Activated naive CD8-positive, alpha-beta T cell treated with anti-CD3 and anti-CD28 coated beads for 36 hours (primary cell): ENCODE measurements at places on chromosomes 1 and 21.

DNA sequence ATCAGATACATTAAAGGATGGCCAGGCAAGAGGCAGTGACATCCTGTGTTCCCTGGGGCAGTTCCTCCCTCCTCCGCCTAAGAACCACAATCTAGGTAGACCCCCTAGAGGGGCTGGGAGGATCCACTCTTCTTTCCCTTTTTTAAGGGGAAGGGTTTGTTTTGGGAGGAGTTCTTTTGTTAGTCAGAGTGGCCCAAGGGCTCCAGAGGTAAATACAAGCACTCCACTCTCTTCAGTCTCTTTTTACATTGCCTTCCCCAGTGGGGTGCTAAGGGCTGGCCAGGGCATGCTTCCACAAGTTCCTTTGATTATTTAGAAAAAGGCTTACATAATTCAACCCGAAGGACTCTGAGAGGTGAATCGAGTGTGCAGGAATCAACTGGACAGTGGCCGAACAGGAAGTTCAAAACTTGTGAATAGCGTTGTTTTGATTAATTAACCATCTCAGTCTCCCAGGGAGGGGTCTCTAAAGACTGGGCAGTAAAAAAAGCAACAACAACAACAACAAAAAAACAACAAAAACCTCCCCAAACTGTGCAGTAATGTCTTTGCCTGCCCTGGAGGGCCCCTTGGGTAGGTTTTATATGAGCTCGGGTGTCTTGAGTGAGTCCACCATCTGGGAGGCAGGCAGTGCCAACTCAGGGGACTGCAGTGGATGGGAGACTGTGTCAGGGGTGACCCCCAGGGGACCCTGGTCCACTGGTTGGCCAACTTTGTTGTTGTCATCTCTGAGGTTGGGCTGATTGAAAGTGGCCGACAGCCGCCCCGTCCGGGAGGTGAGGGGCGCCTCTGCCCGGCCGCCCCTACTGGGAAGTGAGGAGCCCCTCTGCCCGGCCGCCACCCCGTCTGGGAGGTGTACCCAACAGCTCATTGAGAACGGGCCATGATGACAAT, 33.2 kb upstream of the ENO1 start:
- H3K27me3 ChIP-seq: no peaks in the 10 kb centered on the region
- H3K4me3 ChIP-seq: no peak overlapping the region
- H3K36me3 ChIP-seq: peaks cover 56% of the 10 kb centered on the region
- peak overlapping the region; percentile 79 for H3K27ac ChIP-seq

- H3K36me3 ChIP-seq: peaks cover 8% of the 10 kb centered on the region
- no peak overlapping the region for H3K27ac ChIP-seq
- no peaks in the 10 kb centered on the region for H3K4me1 ChIP-seq
Observed at GRCh38 chr1:224282140-224282539, 47.8 kb downstream of the NVL start.

- peaks cover 6% of the 10 kb centered on the region for H3K4me1 ChIP-seq
- no peaks in the 10 kb centered on the region for H3K36me3 ChIP-seq
- no peak for DNase-seq
- no peak overlapping the region for H3K27ac ChIP-seq
- no peak overlapping the region for H3K4me3 ChIP-seq
Observed at GRCh38 chr1:109156916-109157385, 43.0 kb downstream of the ELAPOR1 start.

- no peak overlapping the region for H3K27ac ChIP-seq
- peaks cover 7% of the 10 kb centered on the region for H3K27me3 ChIP-seq
- peak; percentile 18 for DNase-seq
Observed at GRCh38 chr1:175757381-175758015, 14.1 kb upstream of the TNR start.

- DNase-seq: peak; percentile 69
- no peaks in the 10 kb centered on the region for H3K36me3 ChIP-seq
- no peak within 1 kb of the TSS for H3K27ac ChIP-seq
- H3K4me3 ChIP-seq: peak within 1 kb of the TSS; percentile 63
- H3K27me3 ChIP-seq: peaks cover 49% of the 10 kb centered on the region
Observed at GRCh38 chr21:20997636-20998455, at the start of gene NCAM2. TSS of gene NCAM2 (plus strand) at chr21:20998409.

DNA sequence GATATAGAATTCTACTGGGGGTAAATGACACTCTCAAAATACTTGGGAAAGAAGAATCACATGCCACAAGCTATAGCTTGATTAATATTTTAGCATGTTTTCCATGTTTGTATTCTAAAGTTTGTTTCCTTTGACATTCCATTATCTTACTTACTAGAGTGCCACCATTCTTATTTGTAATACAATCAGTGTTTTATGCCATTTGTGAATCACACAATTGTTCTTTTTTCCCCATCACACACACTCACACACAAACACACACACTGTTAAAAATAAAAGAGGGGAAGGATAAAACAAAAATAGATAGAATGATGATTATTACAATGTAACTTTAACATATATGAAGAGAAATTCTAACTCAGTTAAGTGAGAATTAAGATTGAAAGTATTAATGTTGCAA, 16.0 kb upstream of the TEKT2 start:
- no peak overlapping the region for H3K4me3 ChIP-seq
- no peaks in the 10 kb centered on the region for H3K36me3 ChIP-seq
- no peak for DNase-seq
- no peak overlapping the region for H3K27ac ChIP-seq

DNA sequence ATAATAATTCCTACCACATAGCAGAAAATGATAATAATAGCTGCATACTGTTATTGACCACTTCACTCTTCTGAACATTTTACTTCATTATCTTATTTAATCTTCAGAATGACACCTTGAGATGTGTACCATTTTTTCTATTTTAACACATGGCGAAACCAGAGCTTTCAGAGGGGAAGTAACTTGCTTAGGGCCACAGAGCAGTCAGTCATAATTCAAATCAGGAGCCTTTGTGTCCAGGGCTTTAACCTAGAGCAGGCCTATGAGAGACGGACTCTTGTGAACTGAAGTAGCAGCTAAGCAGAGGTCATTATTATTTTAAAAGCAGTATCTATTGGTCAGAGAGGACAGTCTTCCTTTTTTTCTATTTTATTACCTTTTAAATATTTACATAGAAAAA, 114.0 kb downstream of the ROR1 start:
- H3K27me3 ChIP-seq: no peaks in the 10 kb centered on the region
- H3K4me1 ChIP-seq: no peaks in the 10 kb centered on the region

- DNase-seq: no peak
- H3K36me3 ChIP-seq: no peaks in the 10 kb centered on the region
- H3K27me3 ChIP-seq: peaks cover 12% of the 10 kb centered on the region
- no peak overlapping the region for H3K4me3 ChIP-seq
Observed at GRCh38 chr1:76940571-76941335, 73.5 kb downstream of the ST6GALNAC5 start.

GRCh38 chr1:194830387-194830786, 1644.0 kb upstream of the B3GALT2 start:
- no peaks in the 10 kb centered on the region for H3K4me1 ChIP-seq
- H3K27me3 ChIP-seq: no peaks in the 10 kb centered on the region
- no peak for DNase-seq
- H3K27ac ChIP-seq: no peak overlapping the region
- no peak overlapping the region for H3K4me3 ChIP-seq

GRCh38 chr1:179870870-179871269, 6.7 kb downstream of the TOR1AIP2 start:
- peaks cover 7% of the 10 kb centered on the region for H3K36me3 ChIP-seq
- no peak overlapping the region for H3K4me3 ChIP-seq
- peaks cover 33% of the 10 kb centered on the region for H3K4me1 ChIP-seq
- H3K27me3 ChIP-seq: no peaks in the 10 kb centered on the region
- DNase-seq: no peak

- no peaks in the 10 kb centered on the region for H3K4me1 ChIP-seq
- peaks cover 22% of the 10 kb centered on the region for H3K36me3 ChIP-seq
- no peak for DNase-seq
- H3K27me3 ChIP-seq: no peaks in the 10 kb centered on the region
Observed at GRCh38 chr1:213274140-213274539, 223.1 kb downstream of the RPS6KC1 start.

GRCh38 chr1:211892577-211892976, 62.0 kb upstream of the LPGAT1 start:
- no peak overlapping the region for H3K27ac ChIP-seq
- peaks cover 5% of the 10 kb centered on the region for H3K36me3 ChIP-seq
- no peak for DNase-seq

GRCh38 chr1:231867607-231868006, 241.0 kb downstream of the DISC1 start:
- no peaks in the 10 kb centered on the region for H3K27me3 ChIP-seq
- no peak overlapping the region for H3K27ac ChIP-seq
- no peak for DNase-seq
- no peak overlapping the region for H3K4me3 ChIP-seq
- peaks cover 24% of the 10 kb centered on the region for H3K4me1 ChIP-seq

GRCh38 chr1:110341146-110341871, 2.1 kb downstream of the RBM15 start:
- no peak for DNase-seq
- no peak overlapping the region for H3K4me3 ChIP-seq
- no peaks in the 10 kb centered on the region for H3K27me3 ChIP-seq
- H3K4me1 ChIP-seq: peaks cover 62% of the 10 kb centered on the region

DNA sequence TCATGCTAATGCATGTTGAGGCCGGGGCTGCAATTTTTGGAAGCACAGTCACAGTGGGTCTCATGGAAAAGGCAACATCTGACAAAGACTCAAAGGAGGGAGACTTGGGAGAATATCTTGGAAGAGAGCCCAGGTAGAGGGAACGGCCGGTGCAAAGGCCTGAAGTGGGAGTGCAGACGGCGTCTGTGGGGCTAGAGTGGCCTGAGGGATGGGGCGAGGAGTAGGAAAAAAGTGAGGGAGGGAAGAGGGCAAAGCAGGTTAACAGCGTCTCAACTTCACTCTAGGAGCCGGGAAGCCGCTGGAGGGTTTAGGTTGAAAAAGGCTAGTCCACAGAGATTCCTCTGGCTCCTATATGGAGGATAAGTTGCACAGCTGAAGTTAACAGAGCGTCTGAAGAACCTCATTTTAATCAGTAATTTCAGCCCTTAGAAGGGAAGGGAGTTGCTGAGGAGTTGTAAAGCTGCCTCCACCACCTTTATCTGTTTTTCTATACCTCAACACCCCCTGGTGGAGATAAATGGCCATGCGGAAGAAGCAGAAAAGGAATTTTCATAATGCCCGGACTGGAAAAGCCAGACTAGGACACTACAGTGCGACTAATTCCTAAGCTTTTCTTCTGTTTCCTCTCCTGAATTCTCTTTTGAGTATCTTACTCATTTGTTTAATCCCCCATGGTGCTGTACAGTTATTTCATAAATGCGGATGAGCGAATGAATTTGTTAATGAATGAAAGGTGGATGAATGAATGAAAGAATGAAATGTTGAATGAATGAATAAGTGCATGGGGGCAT, 78.7 kb upstream of the ZNF281 start:
- no peak overlapping the region for H3K27ac ChIP-seq
- peaks cover 6% of the 10 kb centered on the region for H3K4me1 ChIP-seq
- H3K36me3 ChIP-seq: no peaks in the 10 kb centered on the region
- DNase-seq: peak; percentile 32

DNA sequence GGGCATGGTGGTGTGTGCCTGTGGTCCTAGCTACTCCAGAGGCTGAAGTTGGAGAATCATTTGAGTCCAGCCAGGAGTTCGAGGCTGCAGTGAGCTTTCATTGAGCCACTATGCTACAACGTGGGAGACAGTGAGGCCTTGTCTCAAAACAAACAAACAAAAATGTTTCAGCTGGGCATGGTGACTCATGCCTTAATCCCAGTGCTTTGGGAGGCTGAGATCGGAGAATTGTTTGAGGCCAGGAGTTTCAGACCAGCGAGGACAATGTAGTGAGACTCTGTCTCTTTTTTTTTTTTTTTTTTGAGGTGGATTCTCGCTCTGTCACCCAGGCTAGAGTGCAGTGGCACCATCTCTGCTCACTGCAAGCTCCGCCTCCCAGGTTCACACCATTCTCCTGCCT, 5.0 kb upstream of the RPL5 start:
- H3K27me3 ChIP-seq: peaks cover under 1% of the 10 kb centered on the region
- no peak overlapping the region for H3K4me3 ChIP-seq
- H3K4me1 ChIP-seq: no peaks in the 10 kb centered on the region
- no peak for DNase-seq
